Esophagus muscularis mucosa (tissue), 4 donors: ENCODE measurements at places on chromosomes 7 and 10. TPM values are rescaled to one million over a fixed set of nuclear protein-coding genes. Genes with fewer than 3 reads are reported as not detected.

DNA sequence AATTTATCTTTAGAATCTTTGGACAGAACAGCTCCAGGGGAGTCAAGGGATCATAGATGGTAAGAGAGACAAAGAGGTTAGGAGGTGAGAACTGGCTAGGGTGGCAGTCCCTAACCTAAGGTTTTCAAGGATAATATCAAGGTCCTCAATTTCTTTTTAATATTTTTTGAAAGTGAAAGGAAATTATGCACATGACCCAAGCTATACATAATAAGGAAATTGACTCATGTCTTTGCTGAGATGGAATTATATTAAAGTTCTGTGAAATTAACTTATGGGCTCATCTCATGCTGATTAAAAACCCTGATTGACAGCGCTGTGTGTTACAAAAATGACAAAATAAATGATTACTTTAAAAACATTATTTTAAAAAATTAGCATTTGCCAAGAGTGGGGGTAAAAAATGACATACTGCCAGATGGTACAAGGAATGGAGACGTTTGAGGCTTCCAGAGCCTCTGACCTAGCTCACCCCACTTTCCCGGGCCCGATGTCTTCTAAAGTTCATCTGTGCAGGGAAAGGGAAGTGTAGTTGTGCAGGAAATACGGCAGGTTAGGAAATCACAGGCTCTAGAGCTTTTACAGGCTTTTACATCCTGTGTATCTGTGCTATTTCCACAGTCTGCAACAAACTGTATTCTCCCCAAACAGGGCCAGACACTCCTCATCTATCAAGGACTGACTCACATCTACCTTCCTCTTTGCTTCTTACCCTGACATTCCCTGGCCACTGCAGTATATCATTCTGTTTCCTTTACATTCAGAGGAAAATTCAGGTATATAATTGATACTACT is 185.6 kb upstream of the PRSS58 start:
- DNase-seq = no peak
- H3K27me3 ChIP-seq = no peaks in the 10 kb centered on the region
- H3K36me3 ChIP-seq = no peaks in the 10 kb centered on the region

GRCh38 chr7:156420496-156420895 is 220.1 kb upstream of the RNF32 start:
- H3K36me3 ChIP-seq = no peaks in the 10 kb centered on the region
- no peak overlapping the region for H3K27ac ChIP-seq
- no peaks in the 10 kb centered on the region for H3K27me3 ChIP-seq
- DNase-seq = peak; percentile 72
- no peak overlapping the region for H3K4me3 ChIP-seq
- H3K4me1 ChIP-seq = no peaks in the 10 kb centered on the region

The CDK14 gene
- total RNA-seq = 13.9 TPM

DNA sequence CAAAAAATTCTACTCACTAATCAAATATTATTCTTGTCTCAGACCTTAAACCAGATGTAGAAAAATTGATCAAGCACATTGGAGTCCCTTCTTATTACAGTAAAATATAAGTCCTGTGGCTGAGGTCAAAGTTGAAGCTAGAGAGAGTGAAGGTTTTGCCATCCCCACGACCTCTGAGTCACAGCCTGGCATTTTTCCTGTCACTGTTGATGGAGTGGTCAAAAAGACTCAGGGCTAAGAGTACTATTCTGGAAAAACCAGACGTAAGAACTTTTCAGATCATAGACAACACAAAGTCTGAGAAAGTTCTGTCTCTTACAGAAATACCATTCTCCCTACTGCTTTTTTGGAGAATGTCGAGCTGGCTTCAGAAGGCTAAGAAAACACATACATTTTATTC is 323.7 kb upstream of the ANKRD30A start:
- H3K4me3 ChIP-seq = no peak overlapping the region
- H3K27me3 ChIP-seq = no peaks in the 10 kb centered on the region
- DNase-seq = no peak
- H3K4me1 ChIP-seq = peaks cover 37% of the 10 kb centered on the region
- peak overlapping the region; percentile 7 for H3K27ac ChIP-seq
- no peaks in the 10 kb centered on the region for H3K36me3 ChIP-seq

- no peak overlapping the region for H3K4me3 ChIP-seq
- DNase-seq = no peak
- H3K27ac ChIP-seq = no peak overlapping the region
- H3K27me3 ChIP-seq = no peaks in the 10 kb centered on the region
- H3K36me3 ChIP-seq = no peaks in the 10 kb centered on the region
Measured at GRCh38 chr10:116059320-116059719, 213.7 kb downstream of the GFRA1 start.

The TAC1 gene
- total RNA-seq = 3.2 TPM

GRCh38 chr7:28481091-28481926 is 69.0 kb downstream of the CREB5 start:
- no peak overlapping the region for H3K27ac ChIP-seq
- H3K36me3 ChIP-seq = no peaks in the 10 kb centered on the region
- no peak for DNase-seq
- no peaks in the 10 kb centered on the region for H3K27me3 ChIP-seq
- no peak overlapping the region for H3K4me3 ChIP-seq

- H3K27me3 ChIP-seq = no peaks in the 10 kb centered on the region
- no peak overlapping the region for H3K4me3 ChIP-seq
- no peak overlapping the region for H3K27ac ChIP-seq
Measured at GRCh38 chr10:71124921-71125748, 87.2 kb upstream of the UNC5B start.

- peaks cover 4% of the 10 kb centered on the region for H3K4me1 ChIP-seq
- H3K27me3 ChIP-seq = no peaks in the 10 kb centered on the region
- no peak for DNase-seq
- H3K36me3 ChIP-seq = no peaks in the 10 kb centered on the region
- no peak overlapping the region for H3K4me3 ChIP-seq
Measured at GRCh38 chr10:128054163-128054970, 71.9 kb downstream of the MKI67 start.

DNA sequence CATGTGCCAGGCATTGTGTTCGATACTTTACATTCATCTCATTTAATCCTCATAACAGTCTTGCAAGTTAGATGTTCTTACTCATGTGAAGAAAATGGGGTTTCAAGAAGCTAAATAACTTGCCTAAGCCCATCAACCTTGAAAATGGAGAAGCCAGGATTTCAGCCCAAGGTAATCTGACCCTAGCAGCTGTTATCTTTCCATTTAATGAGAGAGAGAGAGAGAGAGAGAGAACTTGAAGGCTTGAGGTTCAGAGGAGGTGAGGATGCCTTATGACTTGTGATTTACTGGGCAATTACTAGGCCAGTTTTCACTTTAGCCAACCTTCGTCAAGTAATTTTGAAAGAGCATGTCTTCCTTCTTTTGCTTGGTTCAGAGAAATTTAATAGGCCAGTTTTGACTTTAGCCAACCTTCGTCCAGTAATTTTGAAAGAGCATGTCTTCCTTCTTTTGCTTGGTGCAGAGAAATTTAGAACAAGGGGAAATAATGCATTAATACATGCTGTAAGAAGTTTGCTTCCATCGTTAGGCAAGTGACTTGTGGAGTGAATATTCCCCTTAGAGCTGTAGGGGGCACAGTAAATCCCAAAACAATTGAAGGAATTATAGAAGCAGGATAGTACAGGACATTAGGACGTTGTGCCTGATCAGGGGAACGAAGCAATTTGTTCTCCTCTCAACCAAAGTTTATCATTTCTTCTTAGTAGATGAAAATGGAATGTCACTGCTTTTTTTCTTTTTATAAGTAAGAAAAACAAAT is 143.0 kb upstream of the BMPER start:
- H3K4me1 ChIP-seq = no peaks in the 10 kb centered on the region
- no peak overlapping the region for H3K4me3 ChIP-seq
- H3K36me3 ChIP-seq = no peaks in the 10 kb centered on the region

DNA sequence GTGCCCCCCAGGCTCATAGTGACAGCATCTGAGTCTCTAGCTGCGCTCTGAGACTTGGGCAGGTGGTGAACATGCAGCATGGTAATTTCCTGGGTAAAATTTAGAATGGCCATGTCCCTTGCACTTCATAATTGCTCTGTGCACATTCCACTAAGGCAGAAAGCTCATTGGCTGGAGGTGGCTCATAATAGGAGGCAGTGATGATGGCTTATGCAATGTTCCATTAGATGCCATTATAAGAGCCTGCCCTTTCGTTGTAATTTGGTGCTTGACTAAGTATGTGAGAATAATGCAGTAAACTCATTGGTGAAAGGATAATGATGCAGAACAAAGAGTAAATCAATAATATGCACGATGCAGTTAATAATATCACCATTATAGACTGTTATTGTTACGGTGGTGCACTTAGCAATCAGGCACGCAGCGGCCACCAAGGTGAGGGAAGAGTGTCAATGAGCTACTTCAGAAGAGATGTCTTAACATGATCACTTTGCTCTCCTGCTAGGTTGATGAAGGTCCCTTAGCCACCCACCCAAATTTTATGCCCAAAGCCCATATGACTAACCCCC is 545.9 kb downstream of the KCNMA1 start:
- no peak overlapping the region for H3K27ac ChIP-seq
- no peaks in the 10 kb centered on the region for H3K4me1 ChIP-seq
- peaks cover 15% of the 10 kb centered on the region for H3K36me3 ChIP-seq
- H3K27me3 ChIP-seq = no peaks in the 10 kb centered on the region
- DNase-seq = no peak
- H3K4me3 ChIP-seq = no peak overlapping the region

- H3K4me3 ChIP-seq = no peak overlapping the region
- peak; percentile 29 for DNase-seq
- no peaks in the 10 kb centered on the region for H3K36me3 ChIP-seq
- H3K4me1 ChIP-seq = no peaks in the 10 kb centered on the region
Measured at GRCh38 chr7:68622500-68622899, 975.8 kb upstream of the AUTS2 start.

The AKR1C4 gene
- total RNA-seq = not detected

GRCh38 chr10:114550756-114551635 is 107.1 kb downstream of the ABLIM1 start:
- no peaks in the 10 kb centered on the region for H3K27me3 ChIP-seq
- no peaks in the 10 kb centered on the region for H3K36me3 ChIP-seq
- DNase-seq = no peak
- peak overlapping the region; percentile 41 for H3K4me3 ChIP-seq

The HEPACAM2 gene
- not detected for total RNA-seq

The KIAA1549 gene
- 3.2 TPM for total RNA-seq

DNA sequence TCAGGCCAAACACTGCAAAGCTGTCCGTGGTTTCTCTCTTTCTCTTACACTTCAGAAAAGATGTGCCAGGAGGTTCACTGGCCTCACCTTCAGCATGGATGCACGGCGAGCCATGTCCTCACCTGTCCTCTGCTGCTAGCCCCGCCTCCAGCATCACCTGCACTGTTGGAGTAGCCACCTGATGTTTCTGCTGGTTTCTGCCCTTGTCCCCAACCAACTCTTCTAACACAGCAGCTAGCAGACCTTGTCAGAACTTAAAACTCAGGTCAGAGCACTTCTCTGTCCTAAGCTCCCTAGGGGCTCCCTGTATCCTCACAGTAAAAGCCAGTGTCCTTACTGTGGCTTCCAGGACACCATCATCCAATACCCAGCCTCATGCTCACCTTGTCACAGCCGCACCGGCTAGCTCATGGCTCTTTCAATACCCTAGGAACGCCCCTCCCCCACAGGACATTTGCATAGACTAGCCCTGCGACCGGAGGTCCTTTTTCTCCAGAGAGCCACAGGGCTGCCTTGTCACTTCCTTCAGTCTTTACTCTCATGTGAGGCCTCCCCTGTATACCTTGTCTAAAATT is 15.2 kb downstream of the PALD1 start:
- DNase-seq = no peak
- no peaks in the 10 kb centered on the region for H3K27me3 ChIP-seq
- H3K4me1 ChIP-seq = peaks cover 37% of the 10 kb centered on the region
- H3K27ac ChIP-seq = no peak overlapping the region
- no peaks in the 10 kb centered on the region for H3K36me3 ChIP-seq

- no peak overlapping the region for H3K4me3 ChIP-seq
- H3K36me3 ChIP-seq = no peaks in the 10 kb centered on the region
- H3K27me3 ChIP-seq = no peaks in the 10 kb centered on the region
- no peak for DNase-seq
Measured at GRCh38 chr10:116747325-116747724, 5.0 kb upstream of the HSPA12A start.

DNA sequence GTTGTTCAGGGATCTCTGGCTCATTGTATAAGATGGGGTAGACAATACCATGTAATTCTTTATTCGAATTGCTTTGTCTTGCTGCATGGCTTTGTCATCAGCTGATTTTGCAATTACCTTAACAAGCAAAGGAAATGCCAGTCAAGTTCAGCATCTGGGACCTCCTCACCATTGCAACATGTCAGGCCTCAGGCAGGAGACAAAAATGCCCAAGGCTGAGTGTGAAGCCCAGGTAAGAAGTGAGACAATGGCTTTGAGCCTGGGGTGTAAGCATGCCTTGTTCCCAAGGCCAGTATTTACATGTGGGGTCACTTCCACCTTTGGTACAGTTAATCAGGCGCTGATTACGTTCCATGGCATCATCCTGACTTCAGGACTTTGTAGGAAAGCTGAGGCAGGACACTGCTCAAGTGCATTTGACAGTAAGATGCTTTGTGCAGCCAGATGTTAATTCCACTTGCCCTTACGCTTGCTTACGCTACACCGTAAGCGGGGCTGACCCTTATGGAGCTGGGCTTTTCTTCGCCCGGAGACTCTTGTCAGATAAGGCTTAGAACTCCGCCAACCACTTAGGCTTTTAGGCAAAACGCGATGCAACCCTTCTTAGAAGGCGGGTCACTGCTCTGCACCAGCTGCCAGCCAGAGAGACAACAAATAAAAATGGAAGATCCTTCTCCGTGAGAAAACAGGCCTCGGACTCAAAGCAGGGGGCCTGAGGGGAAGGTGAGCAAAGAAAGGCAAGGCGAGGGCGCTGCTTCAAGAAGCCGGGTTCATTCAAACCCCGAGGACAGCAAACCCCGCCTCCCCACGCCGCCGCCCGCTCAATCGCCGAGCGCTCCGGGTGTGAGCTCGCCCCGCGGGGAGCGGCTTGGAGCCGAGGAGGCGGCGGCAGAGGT is 1.3 kb upstream of the SP4 start:
- no peaks in the 10 kb centered on the region for H3K36me3 ChIP-seq
- peaks cover 40% of the 10 kb centered on the region for H3K4me1 ChIP-seq
- DNase-seq = no peak
- peak overlapping the region; percentile 99 for H3K27ac ChIP-seq
- peak overlapping the region; percentile 81 for H3K4me3 ChIP-seq

The RNF133 gene
- 2.6 TPM for total RNA-seq

GRCh38 chr7:114835303-114835702 is 86.6 kb upstream of the MDFIC start:
- no peaks in the 10 kb centered on the region for H3K27me3 ChIP-seq
- H3K4me3 ChIP-seq = no peak overlapping the region
- no peaks in the 10 kb centered on the region for H3K4me1 ChIP-seq
- no peak overlapping the region for H3K27ac ChIP-seq

DNA sequence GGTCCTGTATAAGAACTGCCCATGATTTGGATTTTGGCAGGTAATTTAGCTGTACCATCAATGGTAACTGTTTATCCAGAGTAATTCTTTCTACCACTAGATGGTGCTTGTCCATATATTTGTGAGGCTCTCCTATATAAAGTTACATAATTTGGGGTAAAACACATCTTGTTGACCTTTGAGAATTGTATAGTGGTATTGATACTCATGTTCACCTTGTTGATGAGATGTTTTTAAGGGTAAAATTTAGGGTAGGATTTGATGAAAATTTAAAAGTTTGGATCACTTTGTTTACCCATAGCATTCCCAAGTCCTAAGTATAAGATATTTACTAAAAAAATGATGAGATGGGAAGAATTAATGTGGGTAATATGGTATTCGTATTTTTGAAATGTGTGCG is 31.6 kb downstream of the ST7 start:
- no peaks in the 10 kb centered on the region for H3K36me3 ChIP-seq
- no peak overlapping the region for H3K4me3 ChIP-seq
- DNase-seq = no peak
- H3K27me3 ChIP-seq = no peaks in the 10 kb centered on the region
- H3K4me1 ChIP-seq = peaks cover 3% of the 10 kb centered on the region

- DNase-seq = no peak
- H3K36me3 ChIP-seq = peaks cover 15% of the 10 kb centered on the region
- H3K27ac ChIP-seq = no peak overlapping the region
- peaks cover 14% of the 10 kb centered on the region for H3K4me1 ChIP-seq
- H3K4me3 ChIP-seq = peak overlapping the region; percentile 63
Measured at GRCh38 chr10:130189608-130190054, 53.4 kb downstream of the GLRX3 start.
